Stimulated activated CD8-positive, alpha-beta memory T cell treated with anti-CD3 and anti-CD28 coated beads, Interleukin-4, amount 100 ng/mL, for 1 hour (primary cell): ENCODE measurements at places on chromosomes 11 and 22.

DNA sequence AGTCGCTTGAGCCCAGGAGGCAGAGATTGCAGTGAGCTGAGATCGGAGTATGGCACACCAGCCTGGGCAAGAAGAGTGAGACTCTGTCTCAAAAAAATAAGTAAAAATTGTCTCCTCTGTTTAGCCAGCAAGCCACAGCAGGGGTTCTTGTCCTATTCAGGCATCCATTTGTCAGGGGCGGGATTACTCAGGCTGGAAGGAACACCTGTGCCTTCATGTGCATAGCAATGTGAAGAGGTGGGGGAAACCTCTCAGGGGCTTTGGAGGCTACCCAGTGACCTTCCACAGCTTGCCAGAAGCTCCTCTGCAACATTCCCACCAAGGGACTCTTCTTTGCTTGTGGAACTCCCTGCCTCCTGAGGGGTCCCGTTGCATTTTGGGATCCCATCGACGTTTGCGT, 63.3 kb downstream of the FBLN1 start:
- no peak for DNase-seq

- DNase-seq, result no peak
Measured at GRCh38 chr22:46297151-46297812, 612 bp downstream of the GTSE1 start.

DNA sequence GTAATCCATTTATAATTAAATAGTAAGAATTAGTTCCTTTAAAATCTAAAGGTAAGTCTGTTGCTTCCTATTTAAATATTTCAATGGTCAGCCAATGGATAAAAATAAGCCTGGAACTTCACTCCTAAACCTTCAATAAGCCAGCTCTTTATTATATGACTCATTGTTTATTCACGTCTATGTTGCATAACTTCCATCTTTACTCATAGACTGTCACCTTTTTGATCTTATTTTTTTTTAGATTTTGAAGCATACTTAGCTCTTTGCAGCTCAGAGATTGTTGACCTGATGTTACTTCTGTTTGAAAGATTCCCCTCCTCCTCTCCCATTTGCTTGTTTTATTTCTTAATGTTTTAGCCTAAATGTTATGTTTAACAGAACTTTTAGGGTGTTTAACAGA, 1571.2 kb upstream of the RAG2 start:
- no peak for DNase-seq

GRCh38 chr11:18743365-18743764, 17.4 kb upstream of the IGSF22 start:
- no peak for DNase-seq

DNA sequence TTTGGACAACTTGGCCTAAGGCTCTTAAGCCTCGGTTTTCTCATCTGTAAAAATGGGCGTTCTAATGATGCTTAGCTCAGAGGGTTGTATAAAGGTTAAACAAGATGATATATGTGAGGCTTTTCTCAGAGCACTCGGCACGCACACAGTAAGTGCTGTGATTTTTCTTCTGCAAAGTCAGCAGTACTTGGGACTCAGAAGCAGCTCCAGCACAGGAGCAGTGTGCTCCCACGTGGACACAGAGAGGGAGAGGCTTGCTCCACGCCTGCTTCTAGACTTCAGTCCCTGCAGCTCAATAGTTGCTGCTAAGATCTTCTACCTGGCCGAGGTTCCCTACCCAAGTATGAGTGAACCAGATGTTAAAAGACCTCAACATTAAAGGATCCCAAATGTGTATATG, 39.9 kb upstream of the PHF21A start:
- no peak for DNase-seq

DNA sequence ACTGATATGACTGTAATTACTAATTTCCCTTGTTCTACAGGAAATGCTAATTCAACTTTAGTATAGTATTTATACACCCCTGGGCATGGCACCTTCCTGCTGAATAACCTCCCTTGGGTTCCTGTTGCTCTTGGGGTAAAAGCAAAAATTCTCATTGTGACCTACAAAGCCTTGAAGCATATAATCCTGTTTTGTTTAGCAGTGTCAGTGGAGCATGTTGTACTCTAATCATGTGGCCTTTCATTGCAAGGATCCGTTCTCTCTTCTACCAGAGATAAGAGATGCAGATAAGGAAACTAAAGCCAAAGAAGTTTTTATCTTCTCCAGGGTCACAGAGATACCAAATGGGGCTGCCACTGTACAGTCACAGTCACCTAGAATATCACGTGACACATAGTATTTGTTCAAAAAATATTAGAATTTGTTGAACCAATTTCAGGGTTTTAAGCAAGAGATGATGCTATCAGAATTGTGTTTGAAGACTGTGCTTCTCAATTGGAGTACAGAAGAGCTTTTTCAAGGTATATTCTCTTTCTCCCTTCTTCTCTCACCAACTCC, 25.1 kb downstream of the CSRP3 start:
- DNase-seq, result no peak

DNA sequence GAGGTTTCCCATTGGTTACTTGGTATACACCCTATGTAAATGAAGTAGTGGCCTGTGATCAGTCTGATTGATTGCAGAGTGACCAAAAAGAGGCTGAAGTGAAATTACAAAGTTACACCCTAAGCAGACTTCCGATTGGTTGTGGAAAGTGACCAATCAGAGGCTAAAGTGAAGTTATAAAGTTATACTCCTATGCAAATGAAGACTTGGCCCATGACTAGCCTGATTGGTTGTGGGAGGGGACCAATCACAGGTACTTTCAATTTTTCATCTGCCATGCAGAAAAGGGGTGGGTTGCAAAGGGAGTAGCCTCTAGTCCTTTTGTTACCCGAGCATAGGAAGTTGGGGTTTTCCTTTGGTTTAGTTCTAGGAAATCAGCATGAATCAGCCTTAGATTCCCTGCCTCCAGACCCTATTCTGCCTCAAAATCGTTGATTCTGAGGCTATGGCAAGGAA, 18.1 kb upstream of the CSTF3 start:
- no peak for DNase-seq

GRCh38 chr11:69551963-69552362, 70.5 kb downstream of the LINC01488 start:
- DNase-seq, result no peak

DNA sequence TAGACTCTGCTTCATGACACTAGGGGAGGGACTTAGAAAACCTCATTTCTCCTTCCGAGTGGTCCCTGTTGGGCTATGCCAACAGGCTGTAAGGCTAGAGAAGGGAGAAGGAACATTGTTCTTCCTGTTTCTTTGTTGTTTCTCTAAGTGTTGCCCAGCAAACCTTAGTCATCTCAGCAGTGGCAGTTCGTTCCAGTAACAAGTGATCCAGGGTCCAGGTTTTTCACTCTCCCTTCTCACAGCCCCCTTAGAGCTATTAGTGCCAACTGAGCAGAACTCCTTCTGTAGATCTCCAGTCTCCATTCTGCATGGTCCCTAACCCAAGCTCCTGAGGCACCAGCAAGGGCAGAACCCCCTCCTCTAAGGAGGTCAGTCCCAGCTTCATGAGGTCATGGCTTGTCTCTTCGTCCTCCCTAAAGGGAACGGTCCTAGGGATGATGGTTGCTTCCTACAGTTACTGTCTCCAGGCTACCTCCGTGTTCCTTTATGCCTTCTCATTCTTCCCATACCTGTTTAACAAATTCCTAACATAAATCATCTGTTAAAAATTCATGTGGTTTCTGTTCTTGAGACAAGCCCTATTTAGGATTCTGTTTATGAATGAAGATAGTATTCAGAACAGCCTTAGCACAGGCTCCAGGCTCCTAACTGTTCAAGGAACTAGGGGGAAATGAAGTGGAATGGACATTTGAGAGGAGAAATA, 168.6 kb upstream of the UBASH3B start:
- DNase-seq, result no peak

GRCh38 chr22:23670378-23671295, 20.2 kb upstream of the RGL4 start:
- no peak for DNase-seq

- DNase-seq, result no peak
Measured at GRCh38 chr11:128717516-128717915, 23.6 kb downstream of the FLI1 start.

GRCh38 chr11:64674774-64675173, 48.2 kb downstream of the NRXN2 start:
- no peak for DNase-seq

DNA sequence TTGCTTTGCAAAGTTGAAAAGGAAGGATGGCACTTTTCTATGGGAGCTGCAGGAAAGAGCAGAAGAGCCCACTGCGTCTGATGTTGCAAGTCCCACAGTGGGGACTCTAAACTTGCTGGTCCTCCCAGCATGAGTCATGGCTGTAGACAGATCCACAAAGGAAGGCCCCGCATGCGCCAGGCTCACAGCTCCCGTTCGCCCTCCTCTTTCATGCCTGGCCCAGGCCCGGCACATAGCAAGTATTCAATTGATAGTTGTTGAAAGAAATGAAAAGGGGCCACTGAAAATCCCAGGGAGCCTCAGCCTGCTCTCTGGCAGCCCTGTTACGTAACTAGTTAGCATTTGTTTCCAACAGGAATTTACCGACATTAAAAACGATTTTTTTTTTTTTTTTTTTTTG, 18.9 kb downstream of the AP1B1 start:
- no peak for DNase-seq

- no peak for DNase-seq
Measured at GRCh38 chr11:84390441-84391078, 1104.4 kb upstream of the CCDC90B start.

DNA sequence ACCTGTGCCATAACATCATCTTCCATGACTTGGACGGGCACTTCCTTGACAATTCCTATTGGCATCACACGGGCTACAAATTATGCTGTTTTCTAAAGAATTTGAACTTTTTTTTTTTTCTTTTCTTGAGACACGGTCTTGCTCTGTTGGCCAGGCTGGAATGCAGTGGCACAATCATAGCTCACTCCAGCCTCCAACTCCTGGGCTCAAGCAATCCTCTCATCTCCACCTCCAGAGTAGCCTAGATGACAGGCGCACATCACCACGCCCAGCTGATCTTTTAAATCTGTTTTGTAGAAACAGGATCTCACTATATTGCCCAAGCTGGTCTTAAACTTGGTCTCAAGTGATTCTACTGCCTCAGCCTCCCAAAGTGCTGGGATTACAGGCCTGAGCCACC, 3.3 kb upstream of the CRYBB3 start:
- DNase-seq, result no peak
